ENCODE measurements at places on chromosomes 2 and 18.

DNA sequence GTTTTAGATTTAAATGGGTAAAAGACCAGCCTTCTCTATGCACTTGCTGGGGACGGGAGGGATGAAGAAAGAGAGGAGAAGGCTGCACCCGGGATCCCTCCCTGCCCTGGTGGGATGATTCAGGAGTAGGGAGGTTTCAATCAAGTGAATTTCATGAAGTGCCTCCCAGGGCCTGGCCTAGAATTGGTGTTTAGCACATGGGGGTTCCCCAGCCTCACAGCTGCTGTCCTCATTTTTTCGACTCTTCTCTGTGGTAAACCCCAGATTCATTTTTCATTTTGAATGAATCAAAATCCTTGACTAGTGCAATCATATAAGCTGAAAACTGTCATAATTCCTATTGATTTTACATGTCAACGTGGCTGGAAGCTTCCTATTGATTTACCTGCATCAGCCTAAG, 81.1 kb downstream of the LPIN1 start:
- peak; percentile 23 for DNase-seq

DNA sequence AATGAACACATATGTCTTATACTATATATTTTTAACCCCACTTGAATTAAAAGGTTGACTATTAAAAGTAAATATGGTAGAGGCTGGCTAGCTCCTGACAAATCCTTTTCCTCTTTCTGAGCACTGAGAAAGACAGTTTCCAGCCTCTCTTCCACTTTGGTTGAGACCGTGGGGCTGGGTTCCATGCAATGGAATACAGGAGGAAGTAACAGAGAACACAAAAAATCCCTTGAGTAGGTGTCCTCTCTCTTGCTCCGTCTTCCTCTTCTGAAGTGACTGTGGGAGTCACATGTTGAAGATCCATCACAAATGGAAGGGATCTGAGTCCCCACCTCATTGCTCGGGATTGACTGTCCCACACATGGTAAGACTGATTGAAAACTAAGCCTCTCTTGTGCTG, 36.6 kb upstream of the SIGLEC15 start:
- DNase-seq = no peak

DNA sequence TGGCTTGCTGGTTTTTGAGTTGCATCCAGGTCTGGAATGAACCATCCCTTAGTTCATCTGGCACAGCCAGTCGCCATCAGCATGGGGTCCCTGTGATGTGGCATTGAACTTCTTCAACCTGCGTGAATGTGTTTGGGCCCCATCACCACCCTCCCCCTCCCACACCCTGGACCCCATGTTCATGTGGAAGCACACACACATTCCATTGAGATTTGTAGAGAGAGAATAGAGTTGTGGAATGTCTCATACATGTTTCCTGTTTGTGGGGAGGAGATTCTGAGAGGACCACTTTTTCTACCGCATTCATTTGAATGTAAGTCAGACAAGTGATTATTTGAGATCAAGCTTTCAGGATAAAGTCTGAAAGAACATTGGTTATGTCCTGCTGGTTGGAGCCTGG, 117.6 kb upstream of the EML6 start:
- DNase-seq = no peak

DNA sequence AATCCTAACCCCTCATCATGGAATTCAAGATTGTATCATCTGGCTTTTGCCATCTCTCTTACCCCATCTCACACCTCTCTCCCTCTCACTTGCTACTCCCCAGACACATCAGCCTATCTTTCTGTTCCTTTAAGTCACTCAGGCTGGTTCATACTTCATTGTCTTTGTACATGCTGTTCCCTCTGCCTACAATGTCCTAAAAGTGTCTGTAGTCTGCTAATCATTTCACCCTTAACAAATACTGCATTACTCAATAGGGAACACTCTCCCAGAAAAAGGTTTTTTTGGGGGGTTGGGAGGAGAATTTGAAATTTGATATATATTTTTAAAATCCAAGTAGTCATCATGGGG, 146.2 kb upstream of the KLF7 start:
- no peak for DNase-seq

- no peak for DNase-seq
These were observed 9.1 kb downstream of the ITM2C start for GRCh38 chr2:230873661-230874401.

DNA sequence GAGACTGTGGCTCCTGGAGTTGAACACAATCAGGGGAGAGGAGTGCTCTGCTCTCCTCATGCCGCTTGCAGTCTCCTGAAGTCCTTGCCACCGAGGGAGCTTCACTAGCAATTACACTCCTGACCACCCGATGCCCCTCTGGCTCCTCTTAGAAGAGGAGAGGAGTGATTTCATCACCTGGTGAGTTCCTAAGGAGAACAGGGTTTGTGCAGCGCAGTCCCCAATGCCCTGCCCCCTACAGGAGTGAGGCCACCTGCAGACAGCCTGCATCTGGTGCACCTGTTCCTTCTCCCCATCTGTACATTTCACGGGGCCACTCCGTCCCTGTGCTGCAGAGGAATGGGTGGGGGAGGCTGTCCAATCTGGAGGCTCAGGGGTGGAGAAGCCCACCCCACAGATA, 267.2 kb downstream of the HRH4 start:
- no peak for DNase-seq

- DNase-seq = no peak
These were observed 106.9 kb downstream of the LIPG start for GRCh38 chr18:49668574-49669275.

DNA sequence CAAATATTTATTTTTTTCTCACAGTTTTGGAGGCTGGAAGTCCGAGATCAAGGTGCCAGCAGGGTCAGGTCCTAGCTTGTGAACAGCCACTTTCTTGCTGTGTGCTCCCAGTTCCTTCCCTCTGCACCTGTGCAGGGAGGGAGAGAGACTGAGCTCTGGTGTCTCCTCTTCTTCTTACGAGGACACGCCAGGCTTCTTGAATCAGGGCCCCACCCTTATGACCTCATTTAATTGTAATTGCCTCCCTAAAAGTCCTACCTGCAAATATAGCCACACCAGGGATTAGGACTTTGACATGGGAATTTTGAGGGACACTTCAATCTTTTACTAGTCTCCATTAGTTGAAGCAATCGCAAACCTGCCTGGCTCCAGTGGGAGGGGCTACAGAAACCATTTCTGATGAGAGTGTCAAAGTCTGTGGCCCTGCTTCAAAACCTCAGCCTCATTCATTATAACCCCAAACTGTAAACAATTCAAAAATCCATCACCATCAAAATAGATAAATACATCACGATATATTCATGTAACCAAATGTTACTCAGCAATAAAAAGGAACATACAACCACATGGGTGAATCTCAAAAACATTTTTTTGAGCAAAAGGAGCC, 18.2 kb upstream of the SEH1L start:
- no peak for DNase-seq

GRCh38 chr2:44055664-44056063, 59.9 kb upstream of the LRPPRC start:
- DNase-seq = no peak

DNA sequence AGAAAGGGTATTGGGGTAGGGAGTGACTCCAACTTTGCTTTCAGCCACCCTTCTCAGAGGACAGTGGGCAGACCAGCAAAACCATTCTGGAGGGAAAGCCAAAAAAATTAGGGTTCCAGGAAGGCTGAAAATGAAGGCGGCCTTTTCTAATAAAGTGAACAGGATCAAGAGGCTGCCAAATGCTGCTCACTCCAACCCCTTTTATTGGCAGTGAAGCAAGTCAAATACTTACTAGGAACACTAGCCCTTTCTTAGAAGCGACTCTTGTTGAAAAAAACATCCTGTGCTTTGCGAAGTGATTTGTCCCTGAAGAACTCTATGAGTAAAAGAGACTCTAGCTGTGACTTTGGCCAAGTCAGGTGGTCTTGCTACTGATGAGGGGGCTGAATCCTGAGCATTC, 83.6 kb upstream of the CYP1B1 start:
- no peak for DNase-seq

DNA sequence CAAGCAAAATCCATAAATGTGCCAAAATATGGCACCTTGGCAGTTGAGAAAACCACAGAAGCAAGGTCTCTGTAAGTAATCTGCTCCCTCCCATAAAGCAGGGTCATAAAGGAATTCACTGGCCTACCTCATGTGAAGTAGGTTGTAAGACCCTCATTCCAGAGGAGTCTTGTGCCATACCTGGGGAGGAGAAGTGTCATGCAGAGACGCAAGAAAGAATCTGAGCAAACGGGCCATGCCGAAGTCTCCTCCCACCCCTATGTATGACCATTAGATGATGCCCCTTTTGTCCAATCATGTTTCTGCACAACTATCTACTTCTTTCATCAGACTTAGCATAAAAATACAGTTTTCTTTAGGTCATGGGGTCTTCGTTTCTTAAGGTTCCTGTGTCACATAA, 14.6 kb downstream of the NMUR1 start:
- DNase-seq = no peak

- DNase-seq = no peak
These were observed 111.6 kb upstream of the SERTAD2 start for GRCh38 chr2:64765160-64765805.

DNA sequence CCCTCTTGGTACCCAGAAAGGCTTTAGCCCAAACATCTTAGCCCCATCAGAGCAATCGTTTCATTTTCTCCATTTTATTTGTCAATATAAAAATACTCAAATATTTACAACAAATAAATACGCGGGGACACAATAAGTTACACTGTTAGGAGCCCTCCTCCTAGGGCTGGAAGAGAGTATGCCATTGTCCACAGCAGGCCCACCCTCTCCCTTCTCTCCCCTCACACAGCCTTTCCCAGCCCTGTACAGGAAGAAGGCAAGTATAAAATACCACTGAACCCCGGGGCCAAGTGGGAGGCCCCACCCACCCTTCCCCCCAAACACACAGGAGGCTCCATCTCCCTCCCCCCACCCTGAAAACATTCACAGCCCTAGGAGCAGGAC, 1.9 kb upstream of the ANKRD39 start:
- DNase-seq = no peak

DNA sequence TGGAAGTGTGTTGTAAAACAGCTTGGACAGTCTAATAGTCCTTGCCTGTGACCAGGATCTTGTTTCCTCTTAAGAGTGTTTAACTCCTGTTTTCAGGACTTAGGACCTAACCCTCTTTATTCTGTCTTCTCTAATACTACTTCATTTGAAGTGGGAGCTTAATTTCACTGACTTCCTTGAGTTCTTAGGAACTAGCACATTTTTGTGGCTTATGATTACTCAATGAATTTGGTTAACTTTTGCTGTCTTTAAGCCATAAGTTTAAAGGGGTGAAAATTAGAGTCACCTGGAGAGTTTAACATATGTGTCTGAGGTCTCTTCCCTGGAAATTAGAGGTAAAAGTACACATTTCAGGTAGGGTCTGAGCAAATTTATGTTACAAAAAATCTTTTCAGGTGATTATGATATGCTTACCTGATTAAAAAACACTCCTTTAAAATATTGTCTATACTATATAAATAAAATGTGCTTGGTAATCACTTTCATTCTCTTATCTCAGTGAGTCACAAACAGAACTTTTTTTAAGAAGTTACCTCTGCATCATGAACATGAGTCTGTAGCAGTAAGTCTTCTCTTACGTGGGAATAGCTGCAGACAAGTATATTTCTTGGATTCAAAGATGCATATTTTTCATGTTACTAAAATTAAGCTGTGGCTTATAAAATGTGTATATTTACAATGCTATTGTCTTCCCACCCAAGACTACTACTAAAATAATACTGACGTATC, 52.7 kb downstream of the ATP9B start:
- DNase-seq = no peak

DNA sequence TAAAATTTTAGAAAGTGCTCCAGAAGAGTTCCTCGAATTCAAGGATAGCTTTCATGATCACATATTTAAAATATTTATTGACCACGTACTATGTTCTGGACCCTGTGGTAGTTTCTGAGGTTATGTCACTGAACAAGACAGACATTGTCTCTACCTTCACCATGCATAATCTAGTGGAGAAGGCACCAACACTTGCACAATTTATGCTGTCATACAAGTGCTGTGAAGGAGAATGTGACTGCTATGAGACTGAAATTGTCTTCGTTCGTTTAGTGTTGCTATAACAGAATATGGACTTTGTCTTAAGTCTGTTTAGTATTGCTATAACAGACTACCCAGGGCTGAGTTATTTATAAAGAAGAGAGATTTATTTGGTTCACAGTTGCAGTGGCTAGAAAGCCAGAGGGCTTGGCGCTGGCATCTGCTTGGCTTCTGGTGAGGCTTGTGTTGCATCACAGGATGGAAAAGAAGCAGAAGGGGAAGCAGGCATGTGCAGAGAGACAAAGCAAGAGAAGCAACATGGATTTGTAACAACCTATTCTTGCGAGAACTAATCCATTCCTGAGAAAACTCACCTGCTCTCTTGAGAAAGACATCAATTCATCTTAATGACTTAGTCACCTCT, 50.0 kb upstream of the RFX8 start:
- DNase-seq = no peak

- no peak for DNase-seq
These were observed 13.3 kb downstream of the ZSWIM2 start for GRCh38 chr2:186835628-186836027.

DNA sequence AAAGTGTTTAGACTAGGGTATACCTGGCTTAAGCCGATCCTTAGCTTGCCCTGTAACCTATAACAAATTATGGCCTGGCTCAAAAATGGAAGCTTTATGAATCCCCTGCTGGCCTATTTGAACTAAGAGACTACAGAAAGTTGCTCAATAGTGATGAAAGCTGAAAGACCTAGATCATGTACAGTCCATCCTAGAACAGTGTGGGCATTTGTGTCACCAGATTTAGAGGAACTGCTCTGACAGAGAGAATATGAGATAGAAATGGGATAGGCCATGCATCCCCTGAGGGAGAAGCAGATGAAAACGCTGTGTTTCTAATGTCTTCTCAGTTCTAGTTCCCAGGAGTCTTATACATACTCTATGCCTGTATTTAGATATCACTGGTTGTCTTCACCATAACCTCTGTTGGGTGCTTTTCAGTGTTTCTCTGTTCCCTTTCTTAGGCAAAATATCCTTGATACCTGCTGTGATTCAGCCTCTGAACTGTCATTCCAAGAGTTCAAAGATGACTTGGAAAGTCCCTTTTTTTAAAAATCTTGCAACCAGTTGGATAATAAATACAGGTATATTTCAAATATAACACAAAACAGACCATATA, 246.9 kb upstream of the SLC39A10 start:
- DNase-seq = no peak

DNA sequence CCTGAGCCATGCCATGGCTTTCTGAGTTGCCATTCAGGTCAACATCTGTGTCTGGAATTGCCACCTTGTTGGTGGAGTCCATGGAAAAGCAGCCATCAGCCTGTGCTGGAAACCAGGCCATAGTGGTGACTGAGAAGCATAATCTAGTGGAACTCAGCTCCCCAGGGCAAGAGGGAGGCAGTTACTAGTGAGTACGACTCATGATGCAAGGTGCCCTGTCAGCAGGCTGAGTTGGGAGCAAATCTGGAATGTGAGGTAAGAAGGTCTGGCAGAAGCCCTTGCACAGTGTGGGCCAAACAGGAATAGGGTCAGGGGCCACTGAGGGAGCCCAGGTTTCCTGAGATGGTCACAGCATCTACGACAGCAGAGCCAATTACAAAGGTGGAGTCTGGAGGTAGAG, 37.1 kb downstream of the SULT1C2 start:
- no peak for DNase-seq

DNA sequence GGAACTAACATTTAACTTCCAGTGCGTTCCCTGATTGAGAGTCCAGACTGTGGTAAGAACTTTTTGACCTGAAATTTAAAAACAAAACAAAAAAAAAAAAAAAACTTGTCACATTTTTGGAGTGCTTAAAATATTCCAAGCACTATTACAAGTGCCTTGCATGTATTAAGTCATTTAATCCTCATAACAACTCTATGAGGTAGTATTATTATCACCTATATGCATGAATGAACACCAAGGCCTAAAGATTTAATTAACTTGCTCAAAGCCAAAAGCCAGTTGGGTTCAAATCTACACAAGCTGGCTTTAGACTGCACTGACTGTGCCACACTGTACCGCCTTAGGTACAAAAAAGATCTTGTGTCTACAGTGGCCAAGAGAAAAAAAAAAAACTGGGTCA, 35.2 kb downstream of the METTL4 start:
- DNase-seq = no peak

Data from activated naive CD4-positive, alpha-beta T cell treated with anti-CD3 and anti-CD28 coated beads, Interleukin-2, amount 50 U/mL, for 16 hours (primary cell).